ENCODE measurements at places on chromosomes 2 and 18. TPM values are rescaled to one million over a fixed set of nuclear protein-coding genes. Genes with fewer than 3 reads are reported as not detected.
A peak's percentile ranks its signal among the peaks of the same experiment; 100 is the strongest.

- no peak for DNase-seq
These were observed 208.6 kb downstream of the CMPK2 start for GRCh38 chr2:6657136-6657535.

DNA sequence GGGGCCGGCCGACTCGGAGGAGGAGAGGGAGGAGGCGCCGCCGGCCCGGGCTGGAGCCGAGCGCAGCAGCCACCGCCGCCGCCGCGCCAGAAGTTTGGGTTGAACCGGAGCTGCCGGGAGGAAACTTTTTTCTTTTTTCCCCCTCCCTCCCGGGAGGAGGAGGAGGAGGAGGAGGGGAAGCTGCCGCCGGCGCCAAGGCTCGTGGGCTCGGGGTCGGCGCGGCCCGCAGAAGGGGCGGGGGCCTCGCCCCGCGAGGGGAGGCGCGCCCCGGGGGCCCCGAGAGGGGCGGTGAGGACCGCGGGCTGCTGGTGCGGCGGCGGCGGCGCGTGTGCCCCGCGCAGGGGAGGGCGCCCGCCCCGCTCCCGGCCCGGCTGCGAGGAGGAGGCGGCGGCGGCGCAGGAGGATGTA lies 316 bp downstream of the CRIM1 start:
- no peak for DNase-seq

DNA sequence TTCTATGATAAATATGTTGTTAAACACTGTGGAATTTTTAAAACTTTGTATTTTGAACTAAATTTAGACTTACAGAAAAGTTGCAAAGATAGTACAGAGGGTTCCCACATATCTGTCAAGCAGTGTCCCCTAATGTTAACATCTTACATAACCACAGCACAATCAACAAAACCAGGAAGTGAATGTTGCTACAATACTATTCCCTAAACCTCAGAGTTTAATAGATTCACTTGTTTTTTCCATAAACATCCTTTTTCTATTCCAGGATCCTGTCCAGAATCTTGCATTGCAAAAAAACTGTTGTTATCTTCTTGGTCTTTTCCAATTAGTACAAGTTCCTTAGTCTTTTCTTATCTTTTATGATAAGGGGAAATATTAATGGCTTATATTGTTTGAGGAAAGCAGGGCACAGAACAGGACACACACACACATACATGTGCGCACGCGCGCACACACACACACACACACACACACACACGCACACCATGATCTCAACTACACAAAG lies 251.1 kb upstream of the TRIB2 start:
- no peak for DNase-seq

- no peak for DNase-seq
These were observed 97.2 kb downstream of the TMEM18 start for GRCh38 chr2:579961-580360.

DNA sequence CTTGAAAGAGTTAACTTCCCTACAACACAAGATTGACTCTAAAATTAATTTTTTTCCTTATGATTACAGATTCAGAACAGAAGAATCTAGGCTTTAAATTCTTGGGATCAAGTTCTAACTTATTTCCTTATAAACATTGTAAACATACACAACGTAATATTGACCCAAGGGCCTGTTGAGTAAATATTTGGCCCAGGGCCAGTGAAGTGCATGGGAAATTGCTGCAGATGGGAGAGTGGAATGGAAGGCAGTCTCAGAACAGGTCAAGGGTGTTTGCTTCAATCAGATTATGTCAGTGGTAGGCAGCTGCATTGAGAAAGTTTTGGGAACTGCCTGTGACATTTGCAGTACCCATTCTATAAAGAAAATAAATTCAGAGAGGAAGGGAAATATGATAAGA lies 137.6 kb downstream of the MYO1B start:
- DNase-seq = peak; percentile 9

DNA sequence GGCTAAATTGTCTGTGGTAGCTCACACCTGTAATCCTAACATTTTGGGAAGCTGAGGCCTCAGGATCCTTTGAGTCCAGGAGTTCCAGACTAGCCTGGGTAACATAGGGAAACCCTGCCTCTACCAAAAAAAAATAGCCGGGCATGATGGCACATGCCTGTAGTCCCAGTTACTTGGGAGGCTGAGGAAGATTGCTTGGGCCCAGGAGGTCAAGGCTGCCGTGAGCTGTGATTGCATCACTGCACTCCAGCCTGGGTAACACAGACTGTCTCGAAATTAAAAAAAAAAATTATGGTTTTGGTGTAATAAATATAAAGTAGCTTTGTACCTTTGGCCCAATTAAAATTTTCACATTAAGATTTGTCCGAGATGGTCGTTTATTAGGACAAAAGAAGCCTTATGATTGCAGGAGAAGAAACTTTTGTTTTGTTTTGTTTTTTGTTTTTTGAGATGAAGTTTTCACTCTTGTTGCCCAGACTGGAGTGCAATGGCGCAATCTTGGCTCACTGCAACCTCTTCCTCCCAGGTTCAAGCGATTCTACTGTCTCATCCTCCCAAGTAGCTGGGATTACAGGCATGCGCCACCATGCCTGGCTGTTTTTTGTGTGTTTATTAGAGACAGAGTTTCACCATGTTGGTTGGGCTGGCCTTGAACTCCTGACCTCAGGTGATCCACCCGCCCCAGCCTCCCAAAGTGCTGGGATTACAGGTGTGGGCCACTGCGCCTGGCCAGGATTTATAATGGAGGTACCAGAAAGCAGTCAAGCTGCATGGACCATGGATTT lies 4.1 kb downstream of the MTA3 start:
- DNase-seq = no peak

DNA sequence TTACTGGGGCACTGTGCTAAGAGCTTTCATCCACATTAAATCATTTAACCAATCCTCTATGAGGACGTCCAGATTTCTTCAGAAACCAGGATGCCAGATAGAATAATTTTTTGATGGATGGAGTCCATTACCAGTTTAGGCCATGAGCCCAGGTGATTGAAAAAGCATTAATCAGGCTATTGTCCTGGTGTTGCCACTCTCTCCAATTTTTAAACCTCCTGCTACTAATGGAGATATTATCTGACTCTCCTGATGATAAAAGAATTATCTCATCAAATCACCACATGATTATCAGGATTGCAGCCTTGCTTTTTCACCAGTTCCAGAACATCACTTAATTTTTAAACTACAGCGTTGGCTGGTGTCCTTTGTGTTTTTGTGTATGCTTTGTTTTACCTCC lies 402.2 kb downstream of the CLIP4 start:
- DNase-seq = no peak

GRCh38 chr2:62036761-62037250 lies 131.3 kb downstream of the COMMD1 start:
- DNase-seq = no peak

DNA sequence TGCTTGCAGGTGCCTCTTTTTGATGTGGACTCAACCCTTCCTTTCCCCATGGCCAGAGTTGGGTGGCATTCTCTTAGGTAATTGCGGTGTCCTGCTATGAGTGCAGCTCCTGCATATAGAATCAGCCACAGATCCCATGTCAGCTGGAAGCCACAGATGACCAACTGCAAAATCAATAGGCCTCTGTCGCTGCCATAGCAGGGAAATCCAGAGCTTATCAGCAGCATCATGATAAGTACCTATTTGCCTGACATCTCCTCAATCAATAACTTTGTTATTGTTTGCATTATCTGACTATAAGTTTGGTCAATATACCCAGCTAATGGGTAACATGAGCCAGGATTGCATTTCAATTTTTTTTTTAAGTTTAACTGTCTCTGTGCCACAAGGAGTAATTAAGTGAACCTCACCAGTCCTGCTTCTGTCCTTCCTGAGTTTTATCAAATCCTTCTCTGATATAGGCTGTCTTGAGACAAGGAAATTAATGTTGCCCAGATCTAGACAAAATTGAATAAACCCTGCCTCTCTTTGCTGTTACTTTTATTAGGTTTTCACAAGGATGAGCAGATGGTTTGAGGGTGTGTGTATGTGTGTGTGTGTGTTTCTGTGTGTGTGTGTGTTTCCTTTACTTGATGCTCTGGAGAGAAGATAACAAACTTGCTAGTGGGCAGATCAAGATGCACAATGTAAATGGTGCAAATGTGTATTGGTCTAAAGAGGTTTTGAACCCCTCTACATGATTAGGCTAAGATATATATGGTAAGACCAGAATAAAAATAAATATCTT lies 59.6 kb upstream of the CREB1 start:
- no peak for DNase-seq

- no peak for DNase-seq
These were observed 74.4 kb downstream of the CAPN13 start for GRCh38 chr2:30732876-30733275.

DNA sequence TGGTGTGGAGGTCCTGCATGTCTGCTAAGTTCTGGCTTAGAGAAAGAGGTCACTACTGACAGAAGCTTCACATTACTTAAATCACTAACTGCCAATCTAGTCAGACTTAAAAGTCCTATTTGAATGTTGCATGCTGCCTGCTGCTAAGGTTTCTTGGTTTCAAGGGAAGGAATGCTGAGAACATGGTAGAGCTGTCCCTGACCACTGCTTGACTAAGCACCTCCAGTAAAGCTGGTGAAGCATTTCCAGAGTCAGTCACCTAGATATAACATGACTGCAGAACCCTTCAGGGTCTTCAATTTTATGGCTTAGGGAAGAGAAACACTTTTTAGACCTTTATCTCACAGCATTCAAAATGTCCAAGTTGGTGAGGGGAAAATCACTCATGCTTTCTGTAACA lies 2178.3 kb upstream of the PIK3C3 start:
- no peak for DNase-seq

- no peak for DNase-seq
These were observed 68.7 kb downstream of the MTHFD2 start for GRCh38 chr2:74267068-74267467.

IDH1 gene
- 111 TPM for polyA plus RNA-seq

SCN1A gene
- polyA plus RNA-seq = 0.37 TPM

MRPL19 gene
- polyA plus RNA-seq = 67.8 TPM

FIGN gene
- polyA plus RNA-seq = 9.3 TPM

All from renal pelvis (tissue), 12 donors.